ENCODE measurements at places on chromosomes 6 and 20.

- DNase-seq: no peak
Observed at GRCh38 chr20:35463455-35464300, 8.3 kb downstream of the CEP250 start.

DNA sequence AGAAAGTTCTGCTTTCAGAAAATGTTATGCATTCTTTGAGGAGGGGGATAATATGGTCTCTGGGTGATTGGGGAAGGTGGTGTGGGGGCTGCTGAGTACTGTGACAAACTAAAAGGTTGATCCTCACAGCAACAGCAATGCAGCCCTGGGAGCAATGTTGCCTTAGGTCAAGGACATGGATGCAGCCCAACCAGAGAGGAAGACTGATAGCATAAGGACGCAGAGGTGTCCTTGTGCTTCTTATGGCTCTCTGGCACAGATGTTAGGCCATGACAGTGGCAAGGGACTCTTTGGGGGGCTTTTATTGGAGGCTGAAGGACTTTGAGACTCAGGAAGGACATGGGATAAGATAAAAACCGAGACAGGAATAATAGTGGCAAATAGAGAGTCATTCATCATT, 186.2 kb upstream of the PHACTR1 start:
- no peak for DNase-seq

GRCh38 chr6:30686009-30686907, at the start of gene PPP1R18:
PPP1R18 (minus strand) TSS chr6:30686645; CDS start chr6:30686018, 627 bp downstream.
- peak; percentile 82 for DNase-seq

- no peak for DNase-seq
Observed at GRCh38 chr6:70389261-70389660, 24.0 kb upstream of the FAM135A start.

- DNase-seq: no peak
Observed at GRCh38 chr6:63278916-63279315, 40.9 kb downstream of the LGSN start.

DNA sequence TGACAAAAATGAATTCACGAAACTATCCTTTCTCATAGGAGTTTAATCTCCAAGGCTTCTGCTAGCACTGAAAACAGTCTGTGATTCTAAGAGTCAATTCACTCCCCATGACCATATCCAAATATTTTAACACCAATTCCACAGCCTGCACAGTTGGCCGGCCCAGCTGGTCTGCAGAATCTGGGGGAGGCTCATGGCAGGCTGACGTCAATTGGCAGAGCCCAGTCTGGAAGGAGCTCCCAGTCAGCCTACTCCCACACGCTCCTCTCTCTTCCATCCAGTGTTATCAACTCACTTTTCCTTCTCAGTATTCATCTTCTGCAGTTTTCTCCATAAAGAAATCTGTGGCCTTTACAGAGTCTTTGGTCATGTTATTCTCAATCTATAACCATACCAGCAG, 111.0 kb downstream of the TBXT start:
- DNase-seq: no peak

DNA sequence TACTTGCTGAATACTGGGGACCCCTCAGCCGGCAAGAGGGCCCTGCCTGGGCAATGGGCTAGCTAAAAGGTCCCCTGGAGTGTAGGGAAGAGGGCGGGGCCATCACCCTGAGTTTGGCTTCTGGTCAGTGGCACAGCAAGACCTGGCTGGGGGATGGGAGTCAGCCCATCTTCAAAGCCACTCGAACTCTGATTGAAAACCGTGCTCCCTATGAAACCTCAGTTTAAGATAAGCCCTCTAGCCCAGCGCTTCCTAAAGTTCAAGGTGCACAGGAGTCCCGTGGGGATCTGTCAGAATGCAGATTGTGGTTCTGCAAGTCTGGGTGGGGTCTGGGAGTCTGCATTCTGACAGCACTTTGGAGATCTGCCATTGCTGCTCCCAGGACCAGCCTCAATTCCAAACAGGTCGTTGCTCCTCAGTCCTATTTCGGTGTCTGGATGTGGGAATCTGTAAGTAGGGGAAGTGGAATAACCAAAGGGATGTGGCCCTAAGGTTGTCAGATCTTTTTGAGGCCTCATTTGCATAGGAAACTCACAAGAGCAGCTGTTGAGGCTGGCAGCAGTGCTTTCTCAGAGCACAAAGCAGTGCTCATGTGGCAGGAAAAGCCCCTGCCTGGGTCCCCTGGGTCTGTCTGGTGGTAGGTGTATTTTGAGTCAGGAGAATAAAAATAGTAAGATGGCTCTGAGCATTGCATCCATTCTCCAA, 85.3 kb upstream of the SCP2D1 start:
- DNase-seq: no peak

- DNase-seq: no peak
Observed at GRCh38 chr6:125169058-125169457, 15.5 kb downstream of the TPD52L1 start.

- no peak for DNase-seq
Observed at GRCh38 chr6:106199998-106200397, 113.9 kb downstream of the PRDM1 start.

GRCh38 chr20:4512891-4513550, 208.7 kb upstream of the PRND start:
- DNase-seq: no peak

DNA sequence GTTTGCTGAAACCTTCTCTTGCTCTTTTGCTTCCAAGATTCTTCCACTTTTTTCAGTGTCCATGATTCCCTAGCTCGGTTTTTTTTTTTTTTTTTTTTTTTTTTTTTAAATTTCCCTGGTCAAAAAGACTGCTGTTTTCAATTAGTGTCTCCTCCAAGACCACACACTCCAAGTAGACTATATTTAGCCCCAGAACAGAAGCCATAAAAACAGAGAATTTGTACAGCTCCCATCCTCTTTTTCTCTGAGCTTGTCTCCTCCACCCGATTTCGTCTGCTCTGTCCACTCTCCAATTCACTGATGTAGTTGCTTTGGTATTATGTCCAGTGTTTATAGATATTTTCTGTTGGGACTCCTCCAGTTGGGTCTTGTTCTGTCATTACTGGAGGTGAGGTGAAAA, 37.6 kb downstream of the RSPH3 start:
- no peak for DNase-seq
